Transverse colon (tissue), 4 donors: ENCODE measurements at places on chromosomes 5 and 9. TPM values are rescaled to one million over a fixed set of nuclear protein-coding genes. Genes with fewer than 3 reads are reported as not detected.

Gene EGFLAM
- 0.41 TPM for total RNA-seq

Gene ASPN
- total RNA-seq: 102 TPM

Gene OTP
- total RNA-seq: not detected

Gene TNFSF15
- total RNA-seq: 2.0 TPM

Gene GFI1B
- not detected for total RNA-seq

Gene FOCAD
- 41.2 TPM for total RNA-seq

GRCh38 chr9:136961279-136962065 lies 9.4 kb downstream of the LCN12 start:
- H3K4me1 ChIP-seq: peaks cover 19% of the 10 kb centered on the region
- no peak for DNase-seq
- peaks cover 5% of the 10 kb centered on the region for H3K27me3 ChIP-seq
- H3K4me3 ChIP-seq: no peak overlapping the region
- no peak overlapping the region for H3K27ac ChIP-seq
- H3K36me3 ChIP-seq: no peaks in the 10 kb centered on the region

- no peak for DNase-seq
- no peak overlapping the region for H3K4me3 ChIP-seq
- H3K27me3 ChIP-seq: no peaks in the 10 kb centered on the region
- H3K4me1 ChIP-seq: peaks cover 12% of the 10 kb centered on the region
- H3K36me3 ChIP-seq: no peaks in the 10 kb centered on the region
Observed at GRCh38 chr9:136047076-136047774, 47.9 kb downstream of the NACC2 start.

- H3K4me1 ChIP-seq: no peaks in the 10 kb centered on the region
- H3K36me3 ChIP-seq: no peaks in the 10 kb centered on the region
- H3K27ac ChIP-seq: peak overlapping the region; percentile 78
- peak overlapping the region; percentile 33 for H3K4me3 ChIP-seq
- peak; percentile 30 for DNase-seq
Observed at GRCh38 chr5:100904259-100904861, 1.3 kb upstream of the ST8SIA4 start.

DNA sequence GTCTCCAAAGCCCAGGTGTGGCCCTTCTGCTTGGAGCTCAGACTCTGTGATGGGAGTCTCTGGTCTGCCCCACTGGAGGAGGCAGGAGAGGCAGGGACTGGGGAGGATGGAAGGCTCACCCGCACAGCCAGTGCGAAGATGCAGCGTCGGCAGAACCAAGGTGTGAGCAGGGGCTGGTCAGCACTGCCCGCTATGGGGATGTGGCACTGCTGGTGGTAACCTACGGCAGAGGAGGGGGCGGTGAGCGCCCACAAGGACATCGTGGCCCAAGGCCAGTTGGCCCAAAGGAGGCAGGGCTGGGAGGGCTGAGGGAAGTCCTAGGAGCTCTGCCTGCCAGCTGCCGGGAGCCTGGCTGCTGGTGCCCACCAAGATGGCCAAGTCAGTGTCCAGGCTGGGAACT lies 7.3 kb downstream of the PHF19 start:
- H3K36me3 ChIP-seq: no peaks in the 10 kb centered on the region
- H3K4me3 ChIP-seq: no peak overlapping the region
- no peak for DNase-seq
- H3K27me3 ChIP-seq: no peaks in the 10 kb centered on the region
- H3K4me1 ChIP-seq: peaks cover 5% of the 10 kb centered on the region

DNA sequence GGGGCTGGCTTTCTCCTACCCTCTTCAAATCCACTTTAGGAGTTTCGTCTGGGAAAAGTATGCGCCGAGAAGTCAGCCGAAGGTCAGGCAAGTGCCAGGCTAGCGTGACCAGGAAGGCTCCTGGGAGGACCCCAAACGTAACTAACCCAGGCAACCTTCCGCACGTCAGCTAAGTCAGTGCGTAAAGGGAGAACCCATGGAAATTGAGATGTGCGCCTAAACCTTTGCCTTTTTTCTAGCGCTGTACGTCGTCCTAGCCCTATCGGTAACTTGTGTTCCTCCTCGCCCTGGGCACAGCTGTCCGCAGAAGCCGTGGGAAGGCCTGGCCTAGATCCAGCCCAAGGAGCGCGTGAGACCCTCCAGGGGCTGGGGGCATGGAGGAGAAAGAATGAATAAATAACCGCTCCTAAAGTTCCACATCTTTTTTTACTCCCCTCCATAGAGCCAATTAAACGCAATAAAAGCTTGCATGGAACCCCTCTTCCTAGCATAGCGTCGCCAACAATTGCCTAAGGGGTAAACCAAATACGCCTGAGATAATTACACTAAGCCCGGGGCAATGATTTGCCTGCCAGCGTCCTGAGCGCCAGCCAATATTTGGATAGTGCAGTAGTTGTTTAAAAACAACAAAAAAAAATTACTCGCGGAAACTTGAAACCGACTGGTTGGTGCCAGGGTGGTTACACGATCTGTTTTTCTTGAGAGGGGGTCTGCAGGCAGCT lies 4.0 kb upstream of the FOXB2 start:
- H3K27me3 ChIP-seq: peaks cover 100% of the 10 kb centered on the region
- DNase-seq: no peak
- H3K4me1 ChIP-seq: peaks cover 2% of the 10 kb centered on the region
- no peaks in the 10 kb centered on the region for H3K36me3 ChIP-seq

DNA sequence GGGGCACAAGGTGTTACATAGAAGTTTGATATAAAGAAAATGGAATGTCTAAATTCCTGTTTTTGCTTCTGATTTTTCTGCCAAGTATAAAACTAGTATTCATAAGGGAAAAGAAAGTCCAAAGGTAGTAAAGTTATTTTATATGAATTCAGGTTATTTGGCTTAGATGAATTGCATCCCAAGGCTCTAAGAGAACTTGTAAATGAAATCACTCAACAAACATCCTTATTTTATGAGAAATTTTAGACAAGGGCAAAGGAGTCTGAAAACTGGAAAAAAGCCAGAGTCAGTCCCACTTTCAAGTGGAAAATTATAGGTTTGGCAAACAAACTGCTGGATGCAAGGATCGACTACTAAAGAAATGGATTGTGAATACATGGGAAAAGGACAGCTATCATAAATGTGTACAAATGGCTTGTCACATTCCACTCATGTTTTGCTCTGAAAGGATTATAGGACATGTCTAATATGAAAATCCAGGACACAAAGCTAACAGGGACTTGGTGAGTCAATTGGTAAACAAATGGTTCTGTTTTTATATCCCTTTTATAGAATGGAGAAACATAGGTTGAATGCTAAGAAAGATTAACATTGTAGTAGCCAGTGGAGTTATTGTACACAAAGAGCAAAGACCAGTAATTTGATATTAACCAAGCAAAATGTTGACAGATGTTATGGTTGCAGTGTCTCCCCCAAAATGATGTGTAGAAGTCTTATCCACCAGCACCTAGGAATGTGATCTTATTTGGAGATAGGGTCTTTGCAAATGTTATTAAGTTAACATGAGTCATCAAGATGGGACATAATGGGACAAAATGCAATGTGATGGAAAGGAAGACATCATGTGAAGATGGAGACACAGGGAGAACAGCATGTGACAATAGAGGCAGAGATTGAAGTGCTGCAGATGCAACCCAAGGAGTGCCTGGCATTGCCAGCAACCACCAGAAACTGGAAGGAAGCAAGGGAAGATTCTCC lies 495.7 kb downstream of the TLE1 start:
- H3K36me3 ChIP-seq: no peaks in the 10 kb centered on the region
- no peaks in the 10 kb centered on the region for H3K4me1 ChIP-seq
- no peak for DNase-seq
- no peaks in the 10 kb centered on the region for H3K27me3 ChIP-seq
- H3K4me3 ChIP-seq: no peak overlapping the region
- no peak overlapping the region for H3K27ac ChIP-seq

DNA sequence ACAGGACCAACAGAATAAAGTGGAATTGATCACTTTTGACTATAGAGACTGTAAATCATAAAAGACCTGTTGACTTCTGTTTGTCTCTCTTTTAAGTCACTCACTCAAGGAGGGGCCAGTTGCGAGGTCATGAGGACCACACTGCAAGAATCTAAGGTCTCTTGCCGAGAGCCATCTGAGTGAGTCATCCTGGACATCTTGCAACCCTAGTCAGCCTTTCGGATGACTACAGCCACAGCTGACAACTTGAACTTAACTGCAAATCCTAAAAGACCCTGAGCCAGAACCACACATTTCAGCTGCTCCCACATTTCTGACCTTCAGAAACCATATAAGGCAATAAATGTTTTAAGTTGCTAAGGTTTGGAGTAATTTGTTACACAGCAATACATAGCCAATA lies 129.7 kb upstream of the RAD23B start:
- no peak overlapping the region for H3K27ac ChIP-seq
- H3K36me3 ChIP-seq: no peaks in the 10 kb centered on the region
- H3K4me3 ChIP-seq: no peak overlapping the region
- no peaks in the 10 kb centered on the region for H3K4me1 ChIP-seq
